ENCODE measurements at places on chromosomes 2 and 18.

GRCh38 chr2:158313734-158314133 is 142.8 kb downstream of the CCDC148 start:
- DNase-seq, result no peak

- DNase-seq, result peak; percentile 38
Observed at GRCh38 chr2:219274361-219274921, 4.7 kb upstream of the DNAJB2 start.

- DNase-seq, result no peak
Observed at GRCh38 chr2:109356324-109357035, 227.5 kb downstream of the SH3RF3 start.

GRCh38 chr2:119323459-119323858 is 43.2 kb downstream of the C2orf76 start:
- DNase-seq, result no peak

DNA sequence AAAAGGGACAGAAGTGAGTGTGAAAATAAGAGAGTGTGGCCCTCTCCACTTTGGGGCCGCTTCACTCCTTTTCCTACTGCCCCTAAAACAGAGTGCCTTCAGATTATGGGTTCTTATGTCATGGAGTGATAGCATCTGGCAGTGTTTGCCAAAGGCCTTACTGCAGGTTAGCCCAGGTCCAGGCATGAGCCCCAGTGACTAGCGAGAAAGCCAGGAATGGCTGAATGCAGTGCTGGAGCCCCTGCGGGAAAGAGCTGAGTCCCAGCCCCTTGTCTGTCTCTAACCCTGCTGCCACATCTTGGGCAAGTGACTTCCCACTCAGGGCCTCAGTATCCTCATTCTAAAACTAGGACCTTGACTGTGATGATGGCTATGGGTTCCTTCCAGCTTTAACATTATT is 6.0 kb downstream of the IGFBP5 start:
- no peak for DNase-seq

DNA sequence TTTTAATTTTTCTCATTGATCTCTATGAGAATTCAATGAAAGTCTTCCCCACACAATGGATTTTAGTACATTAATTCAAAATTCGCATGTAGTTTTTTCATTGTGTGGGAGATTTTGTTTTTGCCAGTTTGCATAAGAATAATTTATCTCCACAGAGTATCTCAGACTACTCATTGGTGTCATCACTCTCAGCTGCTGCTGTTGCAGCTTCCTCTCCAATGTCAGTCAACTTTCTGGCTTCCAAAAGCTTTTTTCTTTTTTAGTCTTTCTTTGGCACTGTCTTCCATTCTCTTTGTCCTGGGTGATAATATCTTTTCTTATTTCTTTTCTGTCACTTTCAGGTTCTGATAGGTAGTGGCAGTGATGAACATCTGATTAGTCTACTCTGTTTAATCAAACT is 50.5 kb downstream of the PTRHD1 start:
- no peak for DNase-seq

DNA sequence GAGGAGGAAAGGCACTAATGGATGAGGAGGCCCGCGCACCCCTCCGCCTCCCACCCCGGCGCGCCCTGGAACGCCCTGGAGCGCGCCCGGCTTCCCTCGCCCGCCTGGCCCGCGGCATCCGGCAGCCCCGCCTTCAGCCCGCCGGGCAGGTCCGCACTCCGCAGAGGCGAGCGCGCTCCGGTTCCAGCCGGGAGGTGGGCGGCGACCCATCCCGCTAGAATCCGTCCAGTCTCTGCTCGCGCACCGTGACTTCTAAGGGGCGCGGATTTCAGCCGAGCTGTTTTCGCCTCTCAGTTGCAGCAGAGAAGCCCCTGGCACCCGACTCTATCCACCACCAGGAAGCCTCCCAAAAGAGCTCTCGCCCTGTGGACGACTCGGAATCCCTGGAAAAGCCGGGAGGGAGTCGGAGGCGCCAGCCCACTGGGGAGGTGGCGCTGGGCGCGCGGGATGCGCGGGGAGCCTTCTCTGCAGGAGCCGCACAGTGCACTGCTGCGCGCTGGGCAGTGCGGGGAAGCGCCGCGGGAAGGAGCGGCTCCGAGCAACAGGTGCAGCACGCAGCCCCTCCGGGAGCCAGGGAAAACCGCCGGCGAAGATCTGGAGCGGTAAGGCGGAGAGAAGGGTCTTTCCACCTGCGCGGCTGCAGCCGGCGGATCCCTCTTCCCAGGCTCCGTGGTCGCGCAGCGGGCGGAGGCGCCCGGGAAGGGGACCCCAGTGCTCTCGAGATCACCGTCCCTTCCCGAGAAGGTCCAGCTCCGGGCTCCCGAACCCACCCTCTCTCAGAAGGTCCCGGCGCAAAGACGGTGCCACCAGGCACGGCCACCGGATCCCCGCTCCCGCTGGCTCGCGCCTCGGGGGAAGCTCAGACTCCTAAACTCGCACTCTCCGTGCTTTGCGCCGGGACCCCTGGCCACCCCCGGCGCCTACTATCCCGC is at the start of gene GALR1:
Gene GALR1 (plus strand): TSS at position 280 of the 932 bp plus-strand sequence. CDS start 701 bp downstream, outside the sequence.
- DNase-seq, result no peak

DNA sequence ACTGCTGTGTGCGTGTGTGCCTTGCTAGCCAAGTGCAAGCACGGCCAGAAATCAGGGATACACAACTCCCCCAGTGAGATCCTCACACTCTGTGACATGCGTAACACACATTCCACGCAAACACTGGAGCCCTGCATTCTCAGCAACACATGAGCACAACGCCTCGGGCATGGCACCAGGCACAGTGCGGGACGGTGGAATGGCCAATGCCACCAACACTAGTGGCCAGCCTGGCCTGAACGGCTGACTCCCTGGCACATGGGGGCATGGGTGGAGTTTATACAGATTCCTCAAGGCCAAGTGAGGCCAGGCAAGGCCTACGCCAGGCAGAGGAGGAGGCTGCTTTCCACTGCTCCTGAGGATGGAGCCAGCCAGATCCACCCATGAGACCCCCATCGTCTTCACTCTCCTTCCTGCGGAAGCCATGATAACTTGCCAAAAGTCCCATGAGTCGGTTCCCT is 56.2 kb downstream of the ANKMY1 start:
- no peak for DNase-seq
